Astrocyte of the spinal cord (primary cell): ENCODE measurements at places on chromosomes 4 and X.

DNA sequence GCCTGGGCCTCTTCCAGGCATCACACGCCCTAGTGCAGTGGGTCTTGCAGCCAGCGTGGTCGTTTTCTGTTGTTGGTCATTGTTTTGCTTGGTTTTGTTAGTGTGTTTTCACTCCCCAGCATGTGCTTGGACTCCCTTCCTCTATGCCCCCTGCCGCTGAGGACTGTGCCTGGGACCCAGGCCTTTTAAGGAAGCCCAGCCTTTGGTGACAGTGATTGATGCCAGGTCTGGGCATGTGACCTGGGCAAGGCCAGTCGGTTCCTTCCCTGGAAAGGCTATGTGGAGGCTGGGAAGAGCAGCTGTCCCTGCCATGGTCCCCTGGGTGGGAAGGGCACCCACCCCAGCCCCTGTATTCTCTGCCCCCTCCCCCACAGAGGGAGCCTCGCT lies 8.8 kb upstream of the GRPEL1 start:
- DNase-seq, result no peak

- no peak for DNase-seq
Measured at GRCh38 chr4:185426960-185427688, 1.4 kb upstream of the UFSP2 start.

- DNase-seq, result no peak
Measured at GRCh38 chr4:186039697-186040096, 29.3 kb upstream of the TLR3 start.

- DNase-seq, result no peak
Measured at GRCh38 chr4:155693015-155693663, 26.5 kb downstream of the GUCY1A1 start.

GRCh38 chr4:80086296-80086695 lies 13.3 kb upstream of the ANTXR2 start:
- no peak for DNase-seq

DNA sequence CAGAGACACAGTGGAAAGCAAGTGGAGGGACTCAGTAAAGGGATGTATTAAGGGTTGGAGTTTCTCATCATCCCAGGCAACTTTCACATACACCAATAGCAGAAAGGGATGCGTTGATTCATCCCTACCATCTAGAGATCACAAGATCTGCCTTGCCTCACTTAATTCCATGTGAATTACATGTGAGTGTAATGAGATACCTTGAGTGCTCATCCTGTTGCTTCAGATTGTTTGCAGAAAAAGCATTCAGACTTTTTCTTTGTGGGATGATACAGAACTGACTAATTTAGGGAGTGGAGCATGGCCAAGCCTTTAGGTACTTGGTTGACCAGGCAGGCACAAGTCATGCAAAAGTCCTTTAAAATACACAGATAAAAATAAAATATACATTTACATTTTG lies 124.8 kb upstream of the SLIT2 start:
- DNase-seq, result peak; percentile 23

DNA sequence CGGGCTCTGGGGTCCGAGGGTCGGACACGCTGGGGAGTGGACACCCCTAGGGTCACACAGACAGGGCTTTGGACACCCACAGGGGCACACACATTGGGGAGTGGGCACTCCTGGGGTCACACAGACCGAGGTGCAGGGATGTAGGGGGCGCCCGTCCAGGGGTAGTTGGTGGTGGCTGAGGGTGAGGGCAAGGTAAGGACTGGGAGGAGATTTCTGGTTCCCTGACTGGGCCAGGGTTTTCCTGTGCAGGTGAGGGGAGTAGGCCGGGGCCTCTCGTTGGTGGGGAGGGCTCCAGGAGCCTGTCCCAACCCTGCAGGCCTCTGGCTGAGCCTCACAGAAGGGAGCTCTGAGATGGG lies 21.9 kb upstream of the WDR45 start:
- DNase-seq, result no peak

DNA sequence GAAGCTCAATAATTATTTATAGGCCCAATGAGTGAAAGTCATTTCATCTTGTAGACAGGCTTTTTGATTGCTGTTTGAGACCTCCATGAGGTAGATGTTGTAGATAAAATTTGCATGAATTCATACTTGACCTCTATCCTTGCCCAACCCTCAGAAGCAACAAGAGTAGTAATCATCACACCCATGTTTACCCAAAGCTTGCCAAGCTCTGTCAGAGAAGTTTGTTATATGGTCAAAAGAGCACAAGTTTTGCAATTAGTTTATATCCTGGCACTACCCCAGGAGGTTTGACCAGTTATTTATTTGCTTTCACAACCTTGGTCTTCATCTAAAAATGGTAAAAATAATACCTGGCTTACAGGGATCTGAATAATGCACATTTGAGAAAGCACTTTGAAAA lies 20.7 kb downstream of the ADH7 start:
- DNase-seq, result no peak

- DNase-seq, result no peak
Measured at GRCh38 chrX:77527233-77528001, 80.2 kb downstream of the FGF16 start.
